ENCODE measurements at places on chromosomes 13 and 19.

DNA sequence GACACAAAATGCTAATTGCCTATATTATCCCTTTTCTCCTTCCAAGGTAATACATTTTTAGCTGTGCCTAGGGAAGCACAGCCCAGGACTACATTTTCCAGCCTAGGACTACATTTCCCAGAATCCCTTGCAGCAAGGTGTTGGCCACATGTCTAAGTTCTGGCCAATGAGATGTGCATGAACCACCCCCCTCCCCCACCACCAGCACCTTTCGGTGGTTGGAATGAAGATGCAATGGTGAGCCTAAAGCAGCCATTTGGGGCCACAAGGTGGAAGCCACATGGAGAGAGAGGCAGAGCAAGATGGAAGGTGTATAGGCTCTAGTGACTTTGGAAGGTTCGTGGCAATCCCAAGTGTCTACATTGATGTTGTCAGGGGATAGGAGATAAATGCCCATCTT lies 16.2 kb downstream of the UNC13A start:
- DNase-seq = no peak

DNA sequence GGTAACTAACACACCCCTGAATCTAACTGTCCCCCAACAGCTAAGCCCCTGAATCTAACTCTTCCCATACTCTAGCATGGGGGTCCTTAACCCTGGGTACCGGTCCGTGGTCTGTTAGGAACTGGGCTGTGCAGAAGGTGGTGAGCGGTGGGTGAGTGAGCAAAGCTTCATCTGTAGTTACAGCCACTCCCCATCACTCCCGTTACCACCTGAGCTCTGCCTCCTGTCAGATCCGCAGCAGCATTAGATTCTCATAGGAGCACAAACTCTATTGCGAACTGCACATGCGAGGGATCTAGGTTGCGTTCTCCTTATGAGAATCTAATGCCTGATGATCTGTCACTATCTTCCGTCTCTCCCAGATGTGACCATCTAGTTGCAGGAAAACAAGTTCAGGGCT lies 6.2 kb upstream of the PHLDB3 start:
- no peak for DNase-seq

DNA sequence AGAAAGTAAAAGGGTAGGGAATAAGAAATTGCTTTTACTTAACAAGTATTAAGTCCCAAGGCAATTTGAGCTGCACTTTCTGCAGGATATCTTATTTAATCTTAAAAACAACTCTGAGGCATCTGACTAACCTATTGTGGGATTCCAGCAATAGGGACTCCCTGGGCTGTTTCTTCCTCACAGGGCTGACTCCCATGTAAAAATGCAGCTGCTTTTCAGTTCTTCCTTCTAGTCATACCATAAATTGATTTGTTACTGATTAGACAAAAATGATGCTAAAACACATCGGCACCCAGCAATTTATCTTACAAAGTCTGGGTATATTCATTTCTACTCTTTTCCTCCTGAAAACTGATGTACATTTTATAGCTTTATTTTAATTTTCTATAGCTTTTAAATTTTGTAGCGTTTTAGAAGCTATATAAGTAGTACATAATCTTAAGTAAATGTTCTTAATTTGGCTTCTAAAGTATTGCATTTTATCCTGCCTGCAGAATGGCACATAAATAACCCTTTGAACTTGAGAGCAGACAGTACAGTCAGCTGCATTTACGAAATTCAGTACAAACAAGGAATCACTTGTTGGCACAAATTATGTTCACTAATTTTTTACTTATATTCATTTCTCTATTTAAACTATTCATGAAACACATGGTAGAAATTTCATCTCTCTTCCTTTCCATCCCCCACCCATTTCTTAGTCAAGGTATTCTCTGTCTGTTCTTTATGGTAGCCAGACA lies 102.4 kb upstream of the FRY start:
- DNase-seq = no peak

- DNase-seq = no peak
These were observed 997.6 kb upstream of the ATXN8OS start for GRCh38 chr13:69109891-69110525.

DNA sequence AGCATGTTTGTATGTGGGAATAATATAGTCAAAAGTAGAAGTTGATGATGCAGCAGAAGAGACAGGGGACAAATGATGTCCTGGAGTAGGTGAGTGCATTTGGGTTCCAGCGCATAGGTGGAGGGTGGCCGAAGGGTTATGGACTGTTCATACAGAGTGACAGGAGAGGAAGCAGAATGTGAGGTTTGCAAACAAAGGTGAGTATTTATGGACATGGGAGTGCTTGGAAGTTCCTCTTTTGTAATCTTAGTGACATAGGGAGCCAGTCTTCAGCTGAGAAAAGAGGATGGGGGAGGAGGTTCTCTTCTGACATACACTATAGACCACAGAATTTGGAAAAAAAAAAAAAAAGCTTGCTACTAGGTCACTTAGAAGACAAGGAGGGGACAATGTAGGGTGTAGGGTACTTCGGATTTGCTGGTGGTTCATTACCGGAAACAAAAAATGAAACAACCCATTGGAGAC lies 331.6 kb downstream of the DLEU7 start:
- no peak for DNase-seq

GRCh38 chr19:33277434-33277833 lies 24.9 kb downstream of the CEBPA start:
- no peak for DNase-seq

DNA sequence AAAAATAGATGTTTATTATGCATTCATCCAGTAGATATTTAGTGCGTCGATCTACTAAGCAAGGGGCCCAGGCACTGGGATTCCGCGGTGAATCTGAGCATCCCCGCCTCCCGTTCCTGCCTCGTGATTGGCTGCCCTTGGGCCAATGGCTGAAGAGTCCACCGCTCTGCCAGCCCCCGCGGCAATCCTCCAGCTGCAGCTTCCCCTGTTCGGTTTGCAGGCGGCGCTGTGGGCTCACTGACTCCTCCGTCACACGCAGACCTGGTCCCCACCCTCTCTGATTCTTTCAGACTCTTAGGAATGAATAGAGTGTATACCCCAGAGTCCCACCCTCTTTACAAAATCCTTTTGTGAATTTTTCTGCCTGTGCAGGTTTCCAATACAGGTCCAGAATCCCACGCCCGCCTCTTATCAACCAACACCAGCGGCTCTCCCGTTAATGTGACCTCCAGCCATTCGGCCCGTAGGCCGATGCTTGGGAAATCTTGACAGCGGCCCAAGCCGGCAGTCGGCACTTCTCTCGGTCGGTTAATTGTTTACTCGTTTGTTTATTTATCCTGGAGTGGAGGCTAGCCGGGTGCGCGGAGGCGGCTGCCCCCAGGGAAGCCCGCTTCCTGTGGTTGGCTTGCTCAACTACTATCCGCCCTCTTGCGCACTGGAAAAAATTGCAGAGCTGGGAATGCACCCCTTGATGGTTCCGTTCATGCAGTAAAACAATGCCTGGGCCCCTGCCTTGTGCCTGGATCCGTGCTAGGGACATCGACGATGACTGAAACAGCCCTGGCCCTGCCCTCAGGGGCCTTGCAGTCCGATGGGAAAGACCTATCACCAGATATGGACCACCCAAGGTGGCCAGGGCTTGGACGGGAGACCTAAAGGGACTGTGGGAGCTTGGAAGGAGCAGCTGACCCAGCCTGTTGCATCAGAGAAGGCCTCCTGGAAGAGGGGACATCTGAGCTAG lies 4.5 kb upstream of the ARHGAP35 start:
- DNase-seq = peak; percentile 93

GRCh38 chr13:110107568-110108347 lies 199.2 kb downstream of the COL4A1 start:
- no peak for DNase-seq

GRCh38 chr13:29858231-29858630 lies 7.8 kb upstream of the UBL3 start:
- DNase-seq = no peak

GRCh38 chr13:114092468-114092867 lies 40.0 kb downstream of the RASA3 start:
- DNase-seq = no peak

- no peak for DNase-seq
These were observed 78.5 kb downstream of the FGF9 start for GRCh38 chr13:21749410-21749809.

Measured in right lung (tissue), 10 donors.